ENCODE measurements at places on chromosomes 2 and 18.

DNA sequence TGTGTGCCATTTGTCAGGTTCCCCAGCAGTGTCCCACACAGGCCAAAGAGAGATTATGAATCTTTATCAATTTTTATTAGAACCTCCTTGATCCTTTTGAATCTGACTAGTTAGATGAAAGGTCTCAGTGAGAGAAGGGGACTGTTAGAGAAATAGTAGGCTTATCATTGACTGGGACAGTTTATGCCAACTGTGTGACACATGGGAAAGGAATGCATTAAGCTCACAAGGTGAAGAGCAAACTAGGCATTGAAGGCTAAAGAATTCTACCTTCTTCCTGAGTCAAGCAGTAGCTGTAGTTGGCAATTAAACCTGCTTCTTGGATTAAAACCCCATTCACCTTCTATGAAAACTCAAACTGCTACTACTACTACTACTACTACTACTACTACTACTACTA is 389.6 kb upstream of the CDH19 start:
- DNase-seq, result no peak

- no peak for DNase-seq
Measured at GRCh38 chr2:147782141-147782930, 62.5 kb upstream of the ACVR2A start.

GRCh38 chr2:10083046-10083445 is 2.8 kb upstream of the CYS1 start:
- no peak for DNase-seq

DNA sequence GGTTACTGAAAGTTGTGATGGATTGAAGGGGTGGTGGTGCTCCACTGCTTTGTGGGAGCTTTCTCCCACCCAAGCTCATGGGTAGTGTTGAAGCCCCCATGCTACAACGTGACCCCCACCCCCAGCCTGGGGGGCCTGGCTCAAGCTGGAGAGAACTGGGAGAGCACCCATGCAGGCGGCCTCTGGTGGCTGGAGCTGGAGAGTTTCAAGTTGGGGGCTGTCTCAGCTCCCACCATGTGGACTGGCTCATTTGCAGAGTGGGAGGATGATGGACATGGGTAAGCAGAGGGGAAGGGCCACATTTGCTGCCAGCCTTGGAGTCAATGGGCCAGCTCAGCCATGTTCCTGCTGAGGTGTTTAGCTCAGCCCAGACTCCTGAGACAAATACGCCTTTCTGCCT is 62.8 kb downstream of the INPP4A start:
- no peak for DNase-seq
